ENCODE measurements at places on chromosomes 7 and 10.

GRCh38 chr10:107546284-107546683 lies 381.8 kb upstream of the SORCS1 start:
- DNase-seq: no peak

- DNase-seq: no peak
These were observed 16.2 kb upstream of the AGK start for GRCh38 chr7:141534757-141535737.

DNA sequence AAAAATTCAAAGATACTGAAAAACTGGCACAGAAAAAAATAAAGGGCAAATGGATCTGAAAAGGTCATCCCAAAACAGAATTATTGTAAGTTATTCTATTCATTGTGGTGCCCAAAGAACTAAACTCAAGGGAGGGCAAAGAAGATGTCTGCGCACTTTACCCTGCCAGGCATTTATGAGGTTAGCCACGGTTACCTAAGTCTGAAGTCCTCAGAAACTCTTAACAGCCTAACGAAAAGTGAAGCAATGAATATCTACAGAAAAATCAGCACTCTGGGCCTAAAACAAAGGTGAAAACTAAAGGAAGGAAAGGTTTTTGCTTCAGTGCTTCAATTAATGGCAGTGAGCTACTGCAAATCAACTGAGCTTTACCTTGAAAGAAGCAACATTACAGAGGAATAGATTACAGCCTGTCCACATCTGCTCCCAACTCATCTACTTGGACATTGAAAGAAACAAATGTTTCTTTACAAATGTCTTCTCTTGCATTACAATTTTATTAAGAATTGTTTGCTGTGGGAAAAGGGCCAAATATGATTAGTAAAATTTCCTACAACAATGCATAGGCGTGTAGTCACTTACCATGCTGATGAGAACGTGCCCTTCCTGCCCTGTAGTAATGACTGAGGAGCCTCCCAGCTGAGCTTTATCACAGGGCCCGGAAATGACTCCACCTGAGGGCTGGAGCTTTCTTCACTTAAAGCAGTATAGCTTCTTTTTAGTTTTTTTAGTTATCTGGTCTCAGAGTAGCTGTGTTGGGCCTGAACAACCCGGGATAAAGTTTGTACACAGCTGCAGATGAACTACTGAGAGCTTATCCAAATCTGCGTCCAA lies at the start of gene TUBAL3:
Gene TUBAL3 (minus strand): TSS at position 621 of the 834 bp plus-strand sequence. CDS start 36 bp downstream, at position 585.
- DNase-seq: no peak

GRCh38 chr7:16970732-16971482 lies 89.1 kb upstream of the AGR3 start:
- DNase-seq: no peak
